ENCODE measurements at places on chromosomes 16 and 17. TPM values are rescaled to one million over a fixed set of nuclear protein-coding genes. Genes with fewer than 3 reads are reported as not detected.

The FAM20A gene
- total RNA-seq = 0.44 TPM

The MAPT gene
- 0.28 TPM for total RNA-seq

The CNTNAP4 gene
- total RNA-seq = 0.10 TPM

- no peak for DNase-seq
- peaks cover 19% of the 10 kb centered on the region for H3K4me1 ChIP-seq
- H3K4me3 ChIP-seq = no peak overlapping the region
- no peak overlapping the region for H3K27ac ChIP-seq
- peaks cover 2% of the 10 kb centered on the region for H3K27me3 ChIP-seq
Measured at GRCh38 chr17:32852811-32853210, 24.1 kb downstream of the MYO1D start.

- no peak for DNase-seq
- peak overlapping the region; percentile 97 for H3K27ac ChIP-seq
- H3K4me3 ChIP-seq = peak overlapping the region; percentile 96
- H3K36me3 ChIP-seq = peaks cover 9% of the 10 kb centered on the region
- H3K4me1 ChIP-seq = peaks cover 31% of the 10 kb centered on the region
Measured at GRCh38 chr17:67379251-67379630, 2.2 kb downstream of the PITPNC1 start.

DNA sequence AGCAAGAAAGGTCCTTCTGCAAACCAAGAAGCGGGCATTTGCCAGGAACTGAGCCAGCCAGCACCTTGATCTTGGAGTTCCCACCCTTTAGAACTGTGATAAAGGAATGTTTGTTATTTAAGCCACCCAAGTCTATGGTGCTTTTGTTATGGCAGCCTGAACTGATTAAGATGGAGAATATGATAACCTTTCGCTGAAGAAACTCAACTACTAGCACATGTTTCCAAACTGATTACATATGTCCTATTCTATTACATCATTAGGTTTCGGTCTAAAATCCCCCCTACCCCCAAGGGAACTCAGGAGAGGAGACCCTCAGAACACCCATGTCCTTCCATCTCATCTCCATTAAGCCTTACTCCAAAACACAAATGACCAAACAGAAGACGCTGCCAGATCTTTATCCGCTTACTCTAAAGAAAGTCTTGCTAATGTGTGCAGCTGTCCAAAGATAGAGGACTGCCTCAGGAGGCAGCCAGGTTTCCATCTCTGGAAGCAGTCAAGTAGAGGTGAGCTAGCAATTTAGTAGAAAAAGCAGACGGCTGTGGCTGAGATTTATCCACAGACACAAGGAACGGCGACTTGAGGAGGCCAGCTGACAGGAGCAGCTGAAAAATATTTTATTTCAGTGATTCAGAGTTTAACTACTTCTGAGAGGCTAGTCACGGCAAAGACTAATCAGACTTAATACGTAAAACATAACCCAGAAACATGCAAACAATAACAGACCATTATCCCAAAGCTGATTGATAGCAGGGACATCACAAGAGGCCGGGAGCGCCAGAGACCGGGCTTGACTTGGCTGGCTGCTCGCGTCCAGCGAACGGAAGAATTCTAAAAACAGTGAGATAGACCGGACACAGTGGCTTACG lies 611.4 kb upstream of the CDH5 start:
- H3K27ac ChIP-seq = no peak overlapping the region
- no peaks in the 10 kb centered on the region for H3K36me3 ChIP-seq
- H3K27me3 ChIP-seq = peaks cover 2% of the 10 kb centered on the region
- H3K4me1 ChIP-seq = no peaks in the 10 kb centered on the region
- no peak for DNase-seq

DNA sequence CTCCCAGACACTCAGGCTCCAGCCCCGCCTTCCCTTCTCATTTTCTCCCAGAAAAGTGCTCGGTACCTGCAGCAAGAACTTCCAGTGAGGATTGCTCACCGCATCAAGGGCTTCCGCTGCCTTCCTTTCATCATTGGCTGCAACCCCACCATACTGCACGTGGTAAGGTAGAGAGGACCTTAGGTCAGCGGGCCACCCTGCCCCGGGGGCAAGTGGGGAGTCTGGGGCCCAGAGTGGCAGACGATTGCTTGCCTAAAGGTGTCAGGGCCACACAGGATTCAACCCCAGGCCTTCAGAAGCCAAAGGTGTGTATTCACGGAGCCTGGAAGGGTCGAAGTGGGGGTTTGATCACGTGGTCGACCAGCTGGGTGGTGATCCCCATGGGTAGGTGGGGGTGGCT lies 1.4 kb downstream of the BCKDK start:
- DNase-seq = no peak
- H3K4me3 ChIP-seq = peak overlapping the region; percentile 88

DNA sequence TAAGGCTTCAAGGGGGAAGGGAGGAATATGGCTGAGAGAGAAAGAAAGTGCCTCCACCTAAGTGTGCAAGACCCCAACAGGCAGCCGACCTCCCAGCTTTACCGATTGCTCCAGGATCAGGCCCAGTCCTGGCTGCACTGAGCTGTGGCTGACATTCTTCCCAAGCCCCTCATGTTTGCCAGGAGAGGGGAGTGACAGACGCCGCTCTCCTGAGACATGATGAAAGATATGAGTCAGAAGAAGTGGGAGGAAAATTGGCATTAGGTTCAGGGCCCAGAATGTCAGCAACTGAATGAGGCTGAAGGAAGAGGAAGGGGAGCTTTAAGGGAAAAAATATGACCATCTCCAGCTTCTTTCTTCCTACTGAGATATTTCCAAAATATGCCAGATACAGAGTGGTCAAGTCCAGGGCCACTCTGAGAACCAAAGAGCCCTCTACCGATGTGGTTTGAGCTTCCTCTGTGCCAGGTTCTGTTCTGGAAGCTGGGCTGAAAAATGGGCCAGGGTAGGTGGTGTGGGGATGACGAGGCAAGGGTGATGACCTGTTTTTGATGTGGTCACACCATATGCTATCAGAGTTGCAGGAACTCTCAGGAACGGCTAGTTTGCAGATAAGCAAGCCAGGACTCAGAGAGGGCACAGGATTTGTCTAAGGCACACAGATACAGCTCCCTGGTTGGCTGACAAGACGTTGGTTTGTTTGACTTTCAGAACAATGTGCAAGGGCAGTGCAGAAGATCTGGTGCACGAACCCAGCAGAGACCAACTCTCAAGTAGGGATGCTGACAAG lies 176.7 kb downstream of the SOX9 start:
- DNase-seq = no peak
- H3K36me3 ChIP-seq = no peaks in the 10 kb centered on the region
- no peak overlapping the region for H3K27ac ChIP-seq

DNA sequence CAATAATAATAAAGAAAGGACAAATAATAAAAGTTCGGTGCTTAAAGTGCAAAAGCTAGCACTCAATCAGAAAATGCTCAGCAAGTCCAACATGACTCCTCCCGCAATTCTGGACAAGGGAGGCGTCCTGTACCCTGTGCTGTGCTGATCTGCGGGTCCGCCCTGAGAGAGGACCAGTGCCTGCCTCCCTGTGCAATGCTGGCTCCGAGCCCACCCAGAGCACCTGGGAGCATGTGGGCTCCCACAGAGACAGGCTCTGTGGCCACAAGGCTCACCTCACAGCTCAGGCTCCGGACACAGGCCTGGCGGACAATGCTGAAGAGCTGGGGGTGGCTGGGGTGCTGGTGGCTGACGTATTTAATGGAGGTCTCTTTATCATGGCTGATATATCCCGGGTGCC lies 11.1 kb downstream of the FLCN start:
- H3K4me3 ChIP-seq = no peak overlapping the region
- H3K27me3 ChIP-seq = peaks cover 9% of the 10 kb centered on the region
- H3K36me3 ChIP-seq = peaks cover 52% of the 10 kb centered on the region
- no peak for DNase-seq
- H3K27ac ChIP-seq = no peak overlapping the region

DNA sequence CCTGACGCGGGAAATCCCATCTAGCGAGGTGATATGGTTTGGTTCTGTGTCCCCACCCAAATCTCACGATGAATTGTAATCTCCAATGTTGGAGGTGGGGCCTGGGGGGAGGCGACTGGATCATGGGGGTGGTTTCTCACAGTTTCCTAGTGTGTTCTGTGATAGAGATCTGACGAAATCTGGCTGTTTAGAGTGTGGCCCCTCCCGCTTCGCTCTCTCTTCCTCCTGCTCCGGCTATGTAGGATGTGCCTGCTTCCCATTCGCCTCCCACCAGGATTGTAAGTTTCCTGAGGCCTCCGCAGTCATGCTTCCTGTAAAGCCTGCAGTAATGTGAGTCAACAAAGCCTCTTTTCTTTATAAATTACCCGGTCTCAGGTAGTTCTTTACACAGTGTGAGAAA lies 31.6 kb downstream of the IFT140 start:
- peaks cover 37% of the 10 kb centered on the region for H3K36me3 ChIP-seq
- H3K27ac ChIP-seq = peak overlapping the region; percentile 94
- peak; percentile 54 for DNase-seq
- H3K4me3 ChIP-seq = peak overlapping the region; percentile 83

DNA sequence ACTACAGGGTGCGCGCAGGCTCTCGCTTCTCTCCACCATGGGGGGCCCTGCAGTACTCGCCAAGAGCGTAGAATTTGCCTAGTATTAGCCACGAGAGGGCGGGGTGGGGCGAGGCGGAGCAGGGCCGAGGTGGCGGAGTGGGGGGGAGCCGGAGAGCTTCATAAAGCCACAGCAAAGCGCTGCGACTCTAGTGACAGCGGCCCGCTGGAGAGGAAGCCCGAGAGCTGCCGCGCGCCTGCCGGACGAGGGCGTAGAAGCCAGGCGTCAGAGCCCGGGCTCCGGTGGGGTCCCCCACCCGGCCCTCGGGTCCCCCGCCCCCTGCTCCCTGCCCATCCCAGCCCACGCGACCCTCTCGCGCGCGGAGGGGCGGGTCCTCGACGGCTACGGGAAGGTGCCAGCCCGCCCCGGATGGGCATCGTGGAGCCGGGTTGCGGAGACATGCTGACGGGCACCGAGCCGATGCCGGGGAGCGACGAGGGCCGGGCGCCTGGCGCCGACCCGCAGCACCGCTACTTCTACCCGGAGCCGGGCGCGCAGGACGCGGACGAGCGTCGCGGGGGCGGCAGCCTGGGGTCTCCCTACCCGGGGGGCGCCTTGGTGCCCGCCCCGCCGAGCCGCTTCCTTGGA lies at the start of gene TBX21:
TBX21 (plus strand) TSS at position 190 of the 627 bp plus-strand sequence; CDS start at position 409, 219 bp downstream.
- H3K27me3 ChIP-seq = peaks cover 25% of the 10 kb centered on the region
- peak within 1 kb of the TSS; percentile 54 for H3K27ac ChIP-seq
- peak within 1 kb of the TSS; percentile 88 for H3K4me3 ChIP-seq

All from endothelial cell (in vitro differentiated cells).